ENCODE measurements at places on chromosomes 13 and 19.

GRCh38 chr19:5717215-5717935 is 2.6 kb downstream of the LONP1 start:
- DNase-seq, result no peak

- DNase-seq, result no peak
Measured at GRCh38 chr19:39154629-39155100, 29.1 kb downstream of the PAK4 start.

DNA sequence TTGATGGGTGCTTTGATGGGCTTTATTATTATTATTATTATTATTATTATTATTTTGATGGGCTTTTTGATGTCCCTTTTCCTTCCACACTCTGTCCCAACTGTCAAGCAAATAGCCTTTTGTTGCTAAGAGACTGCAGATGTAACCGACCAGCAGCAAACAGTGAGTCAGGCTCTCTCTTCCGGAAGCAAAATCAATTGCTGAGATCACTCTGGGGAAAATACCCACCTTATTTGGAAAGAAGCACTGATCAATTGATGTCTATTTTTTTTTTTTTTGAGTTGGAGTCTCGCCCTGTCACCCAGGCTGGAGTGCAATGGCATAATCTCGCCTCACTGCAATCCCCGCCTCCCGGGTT is 2.9 kb downstream of the LDLR start:
- DNase-seq, result peak; percentile 41

DNA sequence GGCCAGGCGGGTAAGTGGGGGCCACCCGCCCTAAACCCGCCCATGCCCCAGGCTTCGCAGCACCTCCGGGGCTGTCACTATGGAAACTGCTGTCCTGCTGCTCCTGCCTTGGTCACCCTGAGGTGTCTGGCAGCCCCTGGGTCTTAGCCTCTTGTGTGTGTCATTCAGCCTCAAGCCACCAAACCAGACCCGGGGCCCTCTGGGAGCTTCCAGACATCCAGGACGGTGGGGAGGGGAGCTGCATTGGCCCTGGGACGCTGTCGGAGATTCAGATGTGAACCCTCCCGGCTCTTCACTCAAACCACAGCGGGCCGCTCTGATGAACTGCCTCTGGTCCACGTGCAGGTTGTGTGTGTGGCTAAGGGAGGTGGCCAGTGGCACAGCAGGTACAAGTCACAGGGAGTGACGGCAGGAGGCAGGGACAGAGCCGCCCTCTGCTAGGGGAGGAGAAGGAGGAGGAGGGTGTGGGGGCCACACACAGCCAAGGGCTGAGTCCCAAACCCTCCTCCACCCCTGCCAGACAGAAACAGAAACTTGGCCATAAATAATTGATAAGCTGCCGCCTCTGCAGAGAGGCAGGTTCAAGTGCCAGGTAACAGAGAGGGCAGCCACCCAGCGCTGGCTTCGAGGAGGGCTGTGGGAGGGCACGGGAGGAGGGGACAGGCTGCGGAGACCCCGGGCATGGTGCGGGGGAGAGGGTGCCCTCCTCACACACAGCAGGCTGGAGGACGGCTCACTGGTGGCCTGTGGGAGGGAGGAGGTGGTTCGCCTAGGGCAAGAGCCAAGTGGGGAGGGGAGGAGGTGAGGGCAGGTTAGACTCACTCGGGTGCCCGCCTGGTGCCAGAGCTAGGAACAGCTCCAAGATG is 8.0 kb downstream of the NANOS3 start:
- no peak for DNase-seq

- DNase-seq, result no peak
Measured at GRCh38 chr19:44847144-44848035, 1.3 kb downstream of the NECTIN2 start.

DNA sequence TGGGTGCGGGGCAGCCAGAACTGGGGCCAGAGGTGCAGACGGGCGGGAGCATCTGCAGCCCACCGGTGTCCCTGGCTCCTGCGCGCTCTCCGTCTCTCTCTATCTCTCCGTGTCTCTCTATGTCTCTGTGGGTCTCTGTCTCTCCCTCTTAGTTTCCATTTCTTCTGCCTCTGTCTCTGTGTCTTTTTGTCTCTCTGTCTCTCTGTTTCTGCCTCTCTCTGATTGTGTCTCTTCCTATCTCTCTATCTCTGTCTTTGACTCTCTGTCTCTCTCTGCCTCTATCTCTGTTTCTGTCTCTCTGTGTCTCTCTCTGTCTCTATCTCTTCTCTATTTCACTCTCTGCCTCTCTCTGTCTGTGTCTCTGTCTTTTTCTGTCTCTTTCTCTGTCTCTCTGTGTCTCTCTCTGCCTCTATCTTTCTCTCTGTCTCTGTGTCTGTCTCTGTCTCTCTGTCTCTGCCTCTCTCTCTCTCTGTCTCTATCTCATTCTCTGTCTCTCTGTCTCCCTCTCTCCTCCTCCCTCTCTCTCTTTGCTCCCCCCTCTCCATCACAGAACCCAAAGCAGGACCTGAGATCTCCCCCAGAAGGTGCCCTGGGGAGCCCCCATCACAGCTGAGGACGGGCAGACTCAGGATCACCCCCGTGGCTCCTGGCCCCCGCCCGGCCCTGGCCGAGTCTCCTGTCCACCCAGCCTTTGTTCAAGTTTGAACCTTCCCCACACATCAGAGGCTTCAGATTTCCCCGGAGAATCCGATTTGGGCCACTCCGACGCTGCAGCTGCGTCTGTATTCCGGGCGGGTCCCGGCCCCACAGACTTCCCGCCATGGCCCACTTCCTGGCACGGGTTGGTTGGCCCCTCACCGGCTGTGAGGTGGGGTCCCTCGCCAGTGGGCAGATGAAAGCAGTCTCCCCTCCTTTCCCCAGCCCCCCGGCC is 48.6 kb upstream of the TCF3 start:
- DNase-seq, result no peak

All from SK-MEL-5 (cell line).